ENCODE measurements at places on chromosomes 4 and X.

- no peak for DNase-seq
Measured at GRCh38 chr4:48131736-48132135, 2.3 kb downstream of the TXK start.

GRCh38 chr4:137952116-137952515, 290.0 kb downstream of the SLC7A11 start:
- DNase-seq: no peak

- no peak for DNase-seq
Measured at GRCh38 chr4:121632636-121633035, 64.1 kb downstream of the ANXA5 start.

- DNase-seq: no peak
Measured at GRCh38 chr4:78706302-78706701, 69.8 kb upstream of the BMP2K start.

- peak; percentile 19 for DNase-seq
Measured at GRCh38 chrX:39645178-39645895, 452.4 kb downstream of the BCOR start.

GRCh38 chr4:140645614-140646412, 77.1 kb upstream of the UCP1 start:
- DNase-seq: no peak

DNA sequence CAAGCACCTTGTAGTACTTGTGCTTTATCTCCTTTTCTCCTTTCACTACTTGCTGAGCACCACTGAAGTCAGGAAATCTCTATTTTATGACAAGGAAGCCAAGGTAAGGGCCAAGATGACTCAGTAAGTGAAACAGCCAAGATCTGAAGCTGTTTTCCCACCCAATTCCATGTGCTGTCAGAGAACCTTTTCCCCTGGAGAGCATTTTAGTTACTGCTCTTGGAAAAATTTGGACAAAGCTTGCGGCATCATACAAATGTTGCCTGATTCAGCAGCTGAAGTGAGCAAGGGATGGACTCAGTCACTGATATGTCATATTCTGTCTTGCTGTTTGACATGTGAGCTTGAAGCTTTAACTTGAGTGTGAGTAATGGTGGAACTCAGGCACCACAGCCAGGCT, 391.4 kb downstream of the RAB28 start:
- no peak for DNase-seq

DNA sequence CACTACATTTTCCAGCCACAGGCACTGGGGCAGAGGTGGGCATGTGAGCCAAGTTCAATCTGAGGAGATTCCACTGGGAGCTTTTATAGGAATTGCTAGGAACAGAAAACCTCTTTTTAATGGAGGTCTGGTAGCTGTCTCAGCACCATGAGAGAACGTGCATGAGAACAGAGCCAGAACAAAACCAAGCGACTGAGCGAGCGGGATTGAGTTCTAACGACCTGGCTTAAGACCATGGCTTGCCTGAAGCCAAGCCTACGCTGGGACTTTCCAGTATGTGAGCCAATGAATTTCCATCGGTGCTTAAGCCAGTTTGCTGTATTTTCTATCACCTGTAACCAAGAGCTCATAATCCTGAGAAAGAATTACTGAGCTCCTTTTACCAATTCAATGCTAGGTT, 183.7 kb downstream of the NR3C2 start:
- no peak for DNase-seq

DNA sequence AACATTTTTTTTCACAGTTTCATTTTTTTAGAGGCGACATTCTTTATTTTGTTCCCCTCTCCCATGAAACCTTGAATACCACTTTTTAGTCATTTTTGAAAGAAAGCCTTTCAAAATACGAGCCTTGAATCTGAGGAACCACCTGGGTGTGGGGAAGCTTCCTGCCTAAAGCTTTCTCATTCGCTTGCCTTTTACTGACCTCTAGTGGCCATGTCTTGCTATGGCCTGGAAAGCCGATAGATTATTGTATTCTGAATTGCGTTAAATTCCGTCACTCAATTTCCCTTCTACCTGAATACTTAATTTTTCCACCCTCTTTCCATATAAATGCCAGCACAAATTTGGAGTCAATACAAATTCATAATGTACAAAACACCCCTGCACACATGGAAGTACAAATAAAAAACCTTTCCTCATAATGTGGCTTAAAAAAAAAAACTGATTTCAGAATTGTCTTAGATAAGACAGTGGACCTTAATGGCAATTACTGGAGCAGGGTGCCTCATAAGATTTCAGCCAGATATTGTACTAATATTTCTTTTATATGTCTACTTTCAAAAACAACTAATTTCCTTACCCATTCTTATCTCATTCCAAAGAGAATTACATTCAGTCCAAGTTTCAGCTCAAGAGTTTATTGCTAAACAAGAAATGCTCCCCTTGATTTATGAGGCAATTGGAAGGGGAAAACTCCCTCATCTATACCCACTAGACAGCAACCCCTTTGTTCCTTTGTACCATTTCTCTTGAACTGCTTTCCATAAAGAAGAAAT, 217.9 kb downstream of the CENPC start:
- DNase-seq: peak; percentile 9

DNA sequence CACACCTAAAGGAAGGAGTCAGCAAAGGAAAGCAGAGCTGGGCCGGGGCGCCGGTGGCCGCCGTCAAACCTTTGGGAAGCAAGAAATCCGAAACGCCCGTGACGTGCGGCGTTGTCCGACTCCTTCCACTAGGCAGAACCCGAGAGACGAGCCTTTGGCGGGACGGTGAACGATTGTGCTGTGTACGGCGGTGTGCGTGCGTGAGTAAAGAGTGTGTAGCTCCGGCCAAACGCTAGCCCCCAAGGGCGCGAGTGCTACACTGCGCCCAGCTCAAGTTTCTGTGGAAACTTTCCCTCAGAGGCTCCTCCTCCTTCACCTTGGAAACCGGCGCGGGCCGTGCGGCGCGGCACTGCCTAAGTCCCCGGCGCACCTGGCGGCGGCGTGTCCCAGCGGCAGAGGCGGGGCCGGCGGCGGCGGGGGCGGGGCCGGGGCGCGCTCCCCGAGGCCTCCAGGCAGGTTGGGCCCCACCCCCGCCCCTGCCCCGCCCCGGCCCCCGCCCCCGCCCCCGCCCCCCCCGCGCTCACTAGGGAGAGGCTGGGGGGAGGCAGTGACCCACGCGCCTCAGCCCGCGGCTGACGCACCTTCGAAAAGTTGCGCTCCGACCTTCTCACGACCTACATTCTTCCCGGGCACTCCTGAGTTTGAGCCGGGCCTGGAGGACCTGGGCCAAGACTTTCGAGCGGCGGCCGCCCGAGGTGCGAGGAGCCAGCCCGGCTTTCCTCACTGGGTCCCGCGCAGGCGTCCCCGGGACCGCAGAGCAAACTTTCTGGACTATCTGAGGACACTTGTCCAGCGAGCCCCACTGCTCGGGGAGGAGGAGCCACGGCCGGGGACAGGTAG, at the start of gene FHIP1A:
TSS of gene FHIP1A (plus strand) at position 547 of the 840 bp plus-strand sequence. CDS start 157,084 bp downstream, outside the sequence.
- no peak for DNase-seq

GRCh38 chr4:52535793-52536192, 123.3 kb downstream of the USP46 start:
- DNase-seq: no peak

DNA sequence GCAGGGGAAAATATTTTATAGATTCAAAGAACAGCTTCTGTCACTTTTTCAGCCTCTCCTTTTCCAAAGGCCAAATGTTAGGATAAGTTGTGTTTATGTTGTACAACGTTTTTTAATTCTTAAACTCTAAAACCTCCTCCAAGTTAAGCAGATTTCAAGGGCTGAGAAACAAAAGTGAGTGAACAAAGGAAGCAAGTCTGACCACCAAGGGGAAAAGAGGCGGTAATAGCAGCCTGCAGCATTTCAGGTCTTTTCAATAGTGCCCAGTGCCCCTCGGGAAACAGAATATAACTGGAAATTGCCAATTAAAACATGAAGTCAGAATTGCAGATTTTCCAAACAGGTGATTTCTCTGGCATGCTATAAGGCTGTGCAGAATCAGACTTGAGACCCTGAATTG, 510.0 kb upstream of the HTR2C start:
- DNase-seq: no peak

DNA sequence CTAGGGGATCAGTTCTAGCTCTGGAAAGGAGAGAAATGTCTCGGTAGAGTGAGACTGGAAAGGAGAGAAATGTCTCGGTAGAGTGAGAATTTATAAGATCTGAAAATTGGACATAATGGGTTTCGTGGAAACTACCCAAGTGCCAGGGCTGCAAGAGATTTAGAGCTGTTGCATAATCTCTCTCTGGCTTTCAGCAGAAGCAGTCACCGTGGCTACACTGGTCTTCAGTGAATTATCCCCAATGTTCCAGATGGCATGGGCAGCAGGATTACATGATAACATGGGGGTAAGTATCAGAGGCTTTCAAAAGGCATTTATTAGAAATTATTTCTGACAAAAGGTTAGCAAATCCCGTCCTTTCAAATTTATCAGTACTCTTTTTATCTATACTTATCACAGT, 435.5 kb downstream of the NKX6-1 start:
- DNase-seq: no peak

DNA sequence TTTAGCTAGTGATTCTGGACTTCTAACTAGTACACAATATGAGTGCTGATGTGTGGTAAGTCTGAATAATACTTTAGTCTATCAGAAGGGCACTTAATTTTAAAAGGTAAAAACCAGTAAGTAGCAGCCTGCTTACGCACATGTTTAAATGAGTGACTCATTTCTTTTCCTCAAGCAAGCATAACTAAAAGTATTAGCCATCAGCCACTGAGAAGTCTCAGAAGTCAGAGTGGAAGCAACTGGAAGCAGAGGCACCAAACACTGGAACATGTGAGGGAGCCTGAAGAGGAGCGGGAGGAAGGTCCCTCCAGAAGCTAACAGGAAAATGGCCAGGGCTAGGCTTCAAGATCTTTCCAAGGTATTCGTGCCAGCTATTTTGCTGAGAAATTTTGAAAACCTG, 257.7 kb downstream of the RAPGEF2 start:
- peak; percentile 78 for DNase-seq

GRCh38 chrX:112865464-112866025, 24.9 kb upstream of the AMOT start:
- DNase-seq: no peak

- DNase-seq: no peak
Measured at GRCh38 chrX:43747476-43747875, 91.4 kb downstream of the MAOA start.

DNA sequence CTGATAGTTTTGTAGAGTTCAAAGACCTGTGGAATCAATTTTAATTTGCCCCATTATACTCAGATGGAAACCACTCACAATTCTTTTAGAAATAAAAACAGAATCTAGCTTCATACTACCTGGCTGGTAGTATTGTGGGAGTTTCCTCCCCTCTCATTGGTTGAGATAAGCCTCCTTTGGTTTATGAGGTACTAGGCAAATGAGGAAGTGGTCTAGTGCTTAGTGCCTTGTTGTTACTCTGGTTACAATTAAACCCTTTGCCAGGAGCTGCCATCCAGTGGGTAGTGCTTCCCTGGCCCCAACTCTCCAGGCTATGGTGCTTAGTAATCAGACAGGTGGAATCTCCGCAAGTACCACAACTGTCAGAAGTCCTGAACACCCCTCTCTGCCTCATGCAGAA, 118.3 kb downstream of the CDKL5 start:
- no peak for DNase-seq

GRCh38 chr4:172083272-172083671, 270.1 kb downstream of the GALNTL6 start:
- no peak for DNase-seq

- DNase-seq: no peak
Measured at GRCh38 chr4:103374306-103374705, 176.2 kb upstream of the CENPE start.

DNA sequence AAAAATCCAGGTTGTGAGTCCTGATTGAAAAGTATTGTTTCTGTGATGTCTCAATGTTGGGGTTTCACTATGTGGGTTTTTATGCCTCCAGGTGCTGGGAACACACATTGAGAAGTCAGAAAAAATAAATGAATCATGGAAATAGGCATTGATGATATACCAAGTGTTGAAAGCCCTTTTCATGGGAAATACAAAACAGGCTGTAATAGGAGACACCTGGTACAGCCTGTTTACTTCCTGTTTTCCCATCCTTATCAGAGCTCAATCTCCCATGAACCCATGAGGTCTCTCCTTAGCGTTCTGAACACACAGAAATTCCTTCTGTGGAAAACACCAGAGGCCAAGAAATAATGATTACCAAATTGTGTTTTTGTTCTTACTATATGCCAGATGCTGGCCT, 106.3 kb upstream of the BOD1L1 start:
- DNase-seq: no peak
